ENCODE measurements at places on chromosomes 3 and 15. TPM values are rescaled to one million over a fixed set of nuclear protein-coding genes. Genes with fewer than 3 reads are reported as not detected.

THAP10 gene
- total RNA-seq: 4.0 TPM

GRIP2 gene
- not detected for total RNA-seq

RTP1 gene
- total RNA-seq: not detected

C2CD4A gene
- 1.1 TPM for total RNA-seq

KLHL40 gene
- total RNA-seq: not detected

SPINT1 gene
- 4.2 TPM for total RNA-seq

MNS1 gene
- total RNA-seq: 2.6 TPM

PLXNB1 gene
- total RNA-seq: 43.1 TPM

MESP1 gene
- 1.7 TPM for total RNA-seq

CCR3 gene
- total RNA-seq: not detected

C3orf85 gene
- total RNA-seq: not detected

SRGAP3 gene
- total RNA-seq: not detected

SLC38A3 gene
- total RNA-seq: 0.65 TPM

CSPG5 gene
- 0.65 TPM for total RNA-seq

ATP8B4 gene
- not detected for total RNA-seq

FHIT gene
- 2.2 TPM for total RNA-seq

C3orf62 gene
- 5.6 TPM for total RNA-seq

WDR6 gene
- 161 TPM for total RNA-seq

PCBP4 gene
- 42.7 TPM for total RNA-seq

CHMP2B gene
- total RNA-seq: 22.0 TPM

GOLGA8J gene
- total RNA-seq: not detected

FRMD5 gene
- 18.2 TPM for total RNA-seq

SERPINI2 gene
- total RNA-seq: not detected

CTXN2 gene
- total RNA-seq: 0.14 TPM

ITGA11 gene
- total RNA-seq: 0.18 TPM

GABRR3 gene
- total RNA-seq: not detected

PRRT3 gene
- total RNA-seq: 1.5 TPM

ANO10 gene
- total RNA-seq: 40.9 TPM

CHST2 gene
- total RNA-seq: 2.5 TPM

DPPA4 gene
- total RNA-seq: not detected

SLC22A13 gene
- total RNA-seq: 0.44 TPM

GPR62 gene
- 0.15 TPM for total RNA-seq

TRIM42 gene
- total RNA-seq: not detected

LAMB2 gene
- 374 TPM for total RNA-seq

C3orf70 gene
- total RNA-seq: 0.18 TPM

CIB2 gene
- 4.0 TPM for total RNA-seq

TGM4 gene
- total RNA-seq: 0.24 TPM

IL17RC gene
- 16.7 TPM for total RNA-seq

Measured in endothelial cell of umbilical vein (primary cell).